NCI-H1105 (cell line): ENCODE measurements at places on chromosomes 7 and 10.

DNA sequence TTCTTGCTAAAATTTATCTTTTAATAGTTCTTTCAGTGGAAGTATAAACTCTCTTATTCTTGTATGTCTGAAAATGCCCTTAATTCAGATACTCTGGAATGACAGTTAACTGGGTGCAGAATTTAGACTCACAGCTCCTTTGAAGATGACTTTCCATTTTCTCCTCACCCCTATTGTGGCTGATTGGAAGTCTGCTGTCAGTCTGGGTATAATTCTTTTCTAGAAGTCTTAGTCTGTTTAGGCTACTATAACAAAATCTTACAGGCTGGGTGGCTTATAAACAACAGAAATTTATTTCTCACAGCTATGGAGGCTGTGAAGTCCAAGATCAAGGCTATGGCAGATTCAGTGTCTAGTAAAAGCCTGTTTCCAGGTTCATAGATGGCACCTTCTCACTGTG lies 145.2 kb upstream of the GDF10 start:
- no peak for DNase-seq

- no peak for DNase-seq
Measured at GRCh38 chr10:6002809-6003510, 25.6 kb upstream of the IL15RA start.

- DNase-seq: no peak
Measured at GRCh38 chr7:37356911-37357636, 91.6 kb downstream of the ELMO1 start.

DNA sequence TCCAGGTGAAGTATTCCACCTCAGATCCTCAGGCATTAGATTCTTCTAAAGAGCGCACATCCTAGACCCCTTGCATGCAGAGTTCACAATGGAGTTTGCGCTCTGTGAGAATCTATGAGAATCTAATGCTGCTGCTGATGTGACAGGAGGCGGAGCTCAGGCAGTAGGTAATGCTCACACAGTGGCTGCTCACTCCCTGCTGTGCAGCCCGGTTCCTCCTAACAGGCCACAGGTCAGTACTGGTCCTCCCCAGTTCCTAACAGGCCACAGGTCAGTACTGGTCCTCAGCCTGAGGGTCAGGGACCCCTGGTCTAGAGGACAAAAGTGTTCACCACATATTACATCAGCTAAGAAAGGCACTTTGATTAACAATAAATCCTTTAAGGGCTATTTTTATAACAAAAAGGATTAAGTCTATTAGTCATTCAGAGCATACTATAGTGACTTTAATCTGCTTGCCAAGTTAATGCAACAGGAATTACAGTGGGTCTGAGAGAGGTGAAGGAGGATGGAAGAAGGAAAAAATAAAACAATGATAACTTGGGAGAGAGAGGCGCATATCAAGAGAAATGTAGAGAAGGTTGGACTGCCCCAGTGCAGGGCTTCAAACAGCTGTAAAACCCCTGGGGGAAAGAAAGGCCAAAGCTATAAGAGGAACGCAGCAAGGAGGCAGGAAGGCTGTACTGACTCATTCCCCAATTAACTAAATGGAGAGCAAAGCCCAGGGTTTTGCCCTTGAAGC lies 49.2 kb downstream of the CUL2 start:
- no peak for DNase-seq

DNA sequence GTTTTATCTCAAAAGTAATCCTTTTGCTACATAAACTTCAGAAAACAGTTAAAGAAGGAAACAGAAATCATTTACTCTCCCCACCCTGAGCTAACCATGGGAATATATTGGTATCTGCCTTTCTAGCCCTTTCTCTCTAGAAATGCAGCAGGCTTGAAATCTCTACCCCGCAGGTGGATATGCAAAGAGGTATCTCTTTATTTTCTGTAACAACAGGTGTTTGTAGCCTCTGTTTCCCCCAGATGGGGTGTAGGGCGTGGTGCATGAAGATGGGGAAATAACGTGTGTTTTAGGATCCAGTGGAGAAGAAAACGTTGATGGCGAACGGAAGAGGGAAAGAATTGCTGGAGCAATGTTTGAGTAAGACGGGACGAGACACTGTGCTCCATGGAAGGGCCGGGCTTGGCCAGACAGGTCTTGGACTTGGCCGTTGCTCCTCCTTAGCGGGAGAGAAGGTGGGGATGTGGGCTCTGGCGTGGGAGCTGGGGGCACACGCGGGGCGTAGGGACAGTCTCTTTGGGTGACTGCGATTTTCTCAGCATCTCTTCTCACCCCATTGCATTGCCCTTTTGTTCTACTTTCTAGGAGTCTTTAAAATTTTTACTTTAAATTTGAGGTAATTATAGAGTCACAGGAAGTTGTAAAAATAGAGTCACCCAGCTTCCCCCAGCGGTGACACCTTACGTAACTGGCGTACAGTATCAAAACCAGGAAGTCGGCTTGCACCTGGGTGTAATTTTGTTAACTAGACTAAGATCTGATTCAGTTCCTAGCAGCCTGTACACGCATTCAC lies 82.9 kb downstream of the ELFN1 start:
- DNase-seq: no peak

GRCh38 chr7:33970536-33970935 lies 65.2 kb downstream of the BMPER start:
- DNase-seq: no peak

DNA sequence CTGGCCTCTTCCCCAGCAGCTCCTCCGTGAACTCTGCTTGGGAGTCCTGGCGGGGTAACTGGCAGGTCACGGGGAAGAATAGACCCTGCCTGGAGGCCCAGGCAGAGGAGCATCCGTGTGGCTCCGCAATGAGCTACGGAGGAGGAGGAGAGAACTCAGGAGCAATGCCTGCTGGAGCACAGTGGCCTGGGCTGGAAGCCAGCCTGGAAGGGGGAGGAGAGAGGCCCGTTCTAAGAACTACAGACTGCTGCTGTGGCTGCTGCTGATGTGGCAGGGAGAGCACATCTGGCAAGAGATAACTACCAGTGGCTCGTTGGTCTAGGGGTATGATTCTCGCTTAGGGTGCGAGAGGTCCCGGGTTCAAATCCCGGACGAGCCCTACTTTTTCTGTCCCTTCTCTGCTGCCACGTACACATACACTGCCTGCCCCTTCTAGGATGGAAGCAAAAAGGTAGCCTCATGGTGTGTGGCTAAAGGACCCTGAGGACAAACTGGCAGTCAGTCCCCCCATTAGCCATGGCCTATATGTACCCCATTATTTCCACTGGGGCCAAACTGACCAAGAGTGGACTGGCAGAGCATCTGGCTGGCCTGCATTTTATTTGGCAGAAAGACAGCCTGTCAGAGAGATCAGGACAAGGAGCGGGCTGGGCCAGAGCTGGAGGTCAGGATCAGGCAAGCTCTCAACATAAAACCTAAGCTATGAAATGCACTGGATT lies 7.7 kb upstream of the OPN1SW start:
- no peak for DNase-seq

- DNase-seq: no peak
Measured at GRCh38 chr10:122234416-122234815, 36.7 kb upstream of the BTBD16 start.

DNA sequence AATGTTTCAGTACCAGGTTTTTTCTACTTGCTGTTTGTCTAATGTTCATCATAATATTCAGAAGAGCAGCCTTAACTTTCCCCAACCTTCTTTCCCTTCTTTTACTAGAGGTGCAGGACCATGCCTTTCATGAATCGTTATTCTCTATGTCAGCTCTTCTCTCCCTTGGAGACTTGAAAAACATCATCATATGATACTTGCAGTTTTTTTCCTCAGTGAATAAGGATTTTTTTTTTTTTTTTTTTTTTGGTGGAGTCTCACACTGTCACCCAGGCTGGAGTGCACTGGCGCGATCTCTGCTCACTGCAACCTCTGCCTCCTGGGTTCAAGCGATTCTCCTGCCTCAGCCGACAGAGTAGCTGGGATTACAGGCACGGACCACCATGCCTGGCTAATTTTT lies 30.1 kb downstream of the SMNDC1 start:
- no peak for DNase-seq

DNA sequence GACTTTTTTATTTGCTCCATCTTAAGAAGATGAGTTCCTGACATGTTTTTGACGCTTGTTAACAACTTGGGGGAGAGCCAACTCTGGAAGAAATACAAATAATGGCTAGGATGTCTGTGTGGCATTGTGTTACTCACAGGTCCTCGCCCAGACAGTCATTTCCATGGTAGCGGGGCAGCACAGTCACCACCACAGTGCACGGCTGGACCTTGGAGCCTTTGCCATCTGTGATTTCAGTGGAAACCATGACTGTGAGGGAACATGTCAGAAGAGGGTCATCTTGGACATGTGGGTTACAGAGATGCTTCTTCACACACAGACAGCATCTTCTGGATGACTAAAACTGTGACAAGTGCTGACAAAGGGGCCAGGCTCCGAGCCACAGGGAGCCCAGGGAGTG lies 74.5 kb downstream of the PKD1L1 start:
- no peak for DNase-seq

DNA sequence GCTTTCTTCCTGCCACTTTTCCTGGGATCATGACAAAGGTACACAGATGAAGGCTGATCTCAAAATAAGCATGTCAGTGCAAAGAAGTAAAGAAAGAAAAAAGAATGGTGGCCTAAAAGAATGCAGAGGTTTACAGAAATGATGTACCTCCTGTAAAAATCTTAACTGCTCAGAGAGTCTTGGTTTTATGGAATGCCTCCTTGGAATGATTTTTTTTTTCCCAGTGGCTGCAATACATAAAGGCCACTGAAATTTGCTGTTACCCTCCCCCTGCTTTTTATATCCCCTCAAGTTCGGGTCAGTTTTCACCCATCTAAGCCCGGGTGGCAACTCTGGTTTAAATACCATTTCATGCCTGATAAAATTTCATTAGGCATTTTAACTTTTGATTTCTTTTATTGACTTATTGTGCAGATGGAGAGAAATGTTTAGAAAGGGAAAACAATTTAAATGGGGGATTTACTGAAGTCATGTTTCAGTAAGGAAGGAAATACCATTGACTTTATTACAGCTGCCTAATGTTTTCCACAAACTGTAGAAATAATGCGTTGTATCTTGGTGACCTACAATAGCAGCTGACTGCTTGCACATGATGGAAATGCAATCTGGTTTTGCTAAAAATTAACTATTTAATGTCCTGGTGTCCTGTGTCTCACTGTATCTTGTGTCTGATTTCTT lies 102.5 kb downstream of the SAMD9 start:
- no peak for DNase-seq

GRCh38 chr7:27652518-27652917 lies 10.2 kb downstream of the HIBADH start:
- DNase-seq: no peak

DNA sequence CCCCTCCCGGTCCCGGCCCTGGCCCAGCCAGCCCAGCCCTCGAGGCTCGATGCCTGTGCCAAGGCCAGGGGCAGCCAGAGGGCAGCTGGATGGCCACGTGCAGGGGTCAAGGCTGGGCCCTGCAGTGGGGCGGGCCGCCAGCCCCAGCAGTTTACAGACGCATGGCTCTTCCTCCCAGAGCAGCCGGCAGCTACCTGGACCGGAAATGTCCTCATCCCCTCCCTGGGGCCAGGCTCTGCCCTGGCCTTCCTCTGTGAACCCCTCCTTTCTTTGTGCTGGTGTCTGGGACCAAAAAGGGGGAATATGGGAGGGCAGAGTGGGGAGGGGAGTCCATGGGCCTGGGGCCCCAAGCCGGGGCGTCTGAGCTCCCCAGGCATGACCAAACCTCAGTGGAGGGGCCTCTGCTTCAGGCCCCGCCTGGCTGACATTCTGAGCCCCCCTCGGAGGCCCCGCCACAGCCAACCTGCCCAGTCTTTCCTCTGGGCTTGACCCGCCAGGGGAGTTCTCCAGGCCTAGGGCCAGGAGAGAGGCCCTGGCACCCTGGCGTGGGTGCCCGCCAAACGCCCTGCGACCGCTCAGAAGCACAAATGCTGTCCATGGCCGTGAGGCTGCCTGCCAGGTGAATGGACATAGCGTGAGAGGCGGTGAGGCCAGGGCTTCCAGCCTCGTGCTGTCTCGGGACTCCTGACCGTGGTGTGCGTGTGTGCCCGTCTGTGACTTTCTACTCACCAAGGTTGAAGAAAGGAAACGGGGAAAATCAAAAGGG lies 24.7 kb upstream of the AMZ1 start:
- no peak for DNase-seq

GRCh38 chr7:43111630-43112458 lies 603 bp upstream of the HECW1 start:
- no peak for DNase-seq

- DNase-seq: no peak
Measured at GRCh38 chr7:2805213-2805944, 38.7 kb downstream of the GNA12 start.

DNA sequence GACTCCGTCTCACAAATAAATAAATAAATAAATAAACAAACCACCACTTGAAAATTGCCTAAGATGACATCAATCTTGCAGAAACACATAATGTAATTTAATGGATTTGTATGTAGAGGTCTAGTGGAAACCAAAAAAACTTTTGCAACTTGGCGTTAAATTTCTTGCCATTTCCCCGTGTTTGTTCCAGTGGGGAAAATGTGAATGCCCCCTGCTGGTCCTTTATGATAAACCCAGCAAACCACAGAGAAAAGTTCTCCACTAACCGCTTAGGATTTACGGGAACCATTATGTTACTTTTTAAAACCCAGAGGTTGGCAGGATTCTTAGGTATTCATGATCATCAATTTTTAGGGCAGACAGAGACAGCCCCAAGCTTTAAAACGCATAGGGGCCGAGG lies 32.5 kb downstream of the LAMB4 start:
- DNase-seq: no peak

- DNase-seq: no peak
Measured at GRCh38 chr10:117334066-117334465, 41.2 kb downstream of the PDZD8 start.

- no peak for DNase-seq
Measured at GRCh38 chr7:116229366-116229765, 19.0 kb downstream of the TES start.
